Right kidney (tissue), 9 donors: ENCODE measurements at places on chromosomes 3 and 15.

DNA sequence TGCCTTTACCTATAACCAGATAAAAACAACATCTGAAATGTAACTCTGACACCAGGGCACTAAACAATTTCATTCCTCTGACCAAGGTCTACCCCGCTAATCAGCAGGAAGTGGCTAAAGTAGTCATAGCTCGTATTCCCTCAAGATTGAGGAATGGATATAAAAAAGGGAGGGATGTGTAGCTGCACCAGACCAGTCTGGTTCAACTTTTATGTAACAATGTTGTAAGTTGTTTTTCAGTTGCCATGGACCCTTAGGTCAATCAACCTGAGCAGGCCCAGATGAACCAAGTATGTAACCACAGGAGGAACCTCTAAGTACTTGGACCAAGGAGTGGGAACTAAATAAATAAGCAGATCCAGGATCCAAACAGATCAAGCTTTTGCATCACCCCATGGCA is 28.4 kb upstream of the IFT57 start:
- no peak for DNase-seq

- DNase-seq: no peak
Measured at GRCh38 chr15:65399997-65400396, 22.2 kb upstream of the IGDCC3 start.

- no peak for DNase-seq
Measured at GRCh38 chr3:105869861-105870755, 1.3 kb upstream of the CBLB start.

GRCh38 chr3:120634539-120634938 is 38.4 kb downstream of the NDUFB4 start:
- no peak for DNase-seq

DNA sequence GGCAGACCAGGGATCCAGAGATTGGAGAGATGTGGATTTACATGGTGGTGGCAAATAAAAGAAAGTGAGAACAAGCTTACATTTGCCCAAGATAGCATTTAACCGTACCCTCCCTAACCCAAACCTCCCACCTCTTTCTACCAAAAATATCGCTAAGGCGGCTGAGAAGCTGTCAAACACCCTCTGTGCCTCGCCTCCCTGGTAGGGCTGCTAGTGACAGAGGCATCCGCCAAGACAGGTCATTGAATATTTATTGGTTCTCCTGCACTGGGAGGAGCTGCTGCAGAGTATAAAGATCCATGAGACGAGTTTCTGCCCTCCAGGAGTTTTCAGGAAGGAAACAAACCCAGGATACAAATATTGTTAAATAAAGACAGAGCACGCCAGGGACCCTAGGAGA is 107.3 kb upstream of the TMC3 start:
- DNase-seq: no peak

- DNase-seq: no peak
Measured at GRCh38 chr3:102200126-102200525, 234.7 kb upstream of the ZPLD1 start.

- no peak for DNase-seq
Measured at GRCh38 chr15:55320238-55320550, 1.2 kb downstream of the PIGB start.

DNA sequence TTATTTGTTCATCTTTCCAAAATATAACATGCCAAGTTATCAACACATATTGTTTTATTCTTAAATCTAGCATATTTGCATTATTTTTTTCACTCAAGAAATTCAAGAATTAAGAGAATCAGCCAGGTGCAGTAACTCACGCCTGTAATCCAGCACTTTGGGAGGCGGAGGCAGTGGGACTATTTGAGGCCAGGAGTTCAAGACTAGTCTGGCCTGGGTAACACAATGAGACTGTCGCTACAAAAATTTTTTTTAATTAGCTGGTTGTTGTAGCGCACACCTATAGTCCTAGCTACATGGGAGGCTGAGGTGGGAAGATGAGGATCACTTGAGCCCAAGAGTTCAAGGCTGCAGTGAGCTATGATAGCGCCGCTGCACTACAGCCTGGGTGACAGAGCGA is 10.5 kb downstream of the DCUN1D1 start:
- DNase-seq: no peak

- no peak for DNase-seq
Measured at GRCh38 chr3:24154013-24154695, 209.1 kb downstream of the NR1D2 start.

GRCh38 chr15:69114331-69114928 is 46.0 kb upstream of the GLCE start:
- DNase-seq: peak; percentile 46

- no peak for DNase-seq
Measured at GRCh38 chr3:123168122-123168521, 33.6 kb upstream of the SEC22A start.

GRCh38 chr3:68089572-68090011 is 435.2 kb upstream of the SUCLG2 start:
- no peak for DNase-seq

GRCh38 chr3:139836698-139837464 is 98.1 kb upstream of the CLSTN2 start:
- no peak for DNase-seq

DNA sequence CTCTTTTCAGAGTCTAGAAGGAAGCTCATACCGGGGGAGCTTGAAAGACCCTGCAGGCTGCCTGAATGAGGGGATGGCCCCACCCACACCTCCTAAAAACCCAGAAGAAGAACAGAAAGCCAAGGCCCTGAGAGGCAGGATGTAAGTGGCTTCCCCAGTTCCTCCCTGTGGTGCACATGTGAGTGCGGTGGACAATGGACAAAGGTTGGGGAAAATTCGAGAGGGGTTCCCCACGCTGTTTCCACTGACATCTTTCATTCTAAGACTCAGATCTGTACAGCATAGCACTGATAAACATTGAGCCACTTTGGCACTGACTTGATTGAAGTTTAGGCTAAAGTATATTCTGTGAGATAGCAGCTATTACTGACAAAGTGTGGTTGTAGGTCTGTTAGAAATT is 79.5 kb upstream of the UMPS start:
- no peak for DNase-seq

GRCh38 chr3:32569540-32570420 is 878 bp downstream of the DYNC1LI1 start:
- DNase-seq: no peak

- no peak for DNase-seq
Measured at GRCh38 chr15:101242160-101242998, 9.5 kb downstream of the CHSY1 start.

DNA sequence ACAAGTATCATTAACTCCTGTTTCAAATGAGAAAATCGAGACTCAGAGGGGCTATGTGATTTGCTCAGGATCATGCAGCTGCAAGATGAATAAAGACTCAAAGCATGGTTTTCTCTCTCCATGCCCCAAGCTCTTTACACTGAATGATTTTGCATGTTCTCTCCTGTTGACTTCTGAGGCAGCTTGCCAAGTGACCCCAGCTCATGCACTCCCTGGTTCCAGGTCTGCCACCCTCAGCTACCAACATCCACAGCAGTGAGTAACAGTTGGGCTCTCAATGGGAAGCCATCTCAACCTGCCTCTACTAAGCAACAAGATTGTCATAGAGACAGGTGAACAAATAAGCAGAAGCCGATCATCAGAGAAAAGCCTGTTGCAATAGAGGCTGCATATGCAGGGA is 116.9 kb upstream of the GADL1 start:
- no peak for DNase-seq

DNA sequence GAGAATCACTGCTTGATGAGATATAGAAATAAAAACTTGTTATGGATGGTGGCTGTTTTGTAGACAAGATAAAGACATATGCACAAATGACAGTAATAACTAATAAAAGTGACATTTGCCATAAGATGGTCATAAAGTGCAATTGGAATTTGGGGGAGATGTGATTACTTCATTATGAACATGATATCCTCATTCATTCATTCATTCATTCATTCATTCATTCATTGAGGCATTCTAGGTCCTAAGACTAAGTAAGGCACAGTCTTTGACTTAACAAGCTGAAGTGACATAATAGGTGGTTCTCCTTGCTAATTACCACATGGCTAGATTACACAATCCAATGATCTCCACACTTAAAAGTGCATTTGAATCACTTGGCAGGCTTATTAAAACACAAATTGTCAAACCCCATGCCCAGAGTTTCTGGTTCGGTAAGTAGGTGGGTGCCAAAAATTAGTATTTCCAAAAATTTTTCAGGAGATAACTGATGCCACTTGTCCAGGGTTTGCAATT is 18.9 kb downstream of the RAP2B start:
- DNase-seq: no peak

GRCh38 chr15:34353627-34354026 is 10.5 kb downstream of the NUTM1 start:
- no peak for DNase-seq

- DNase-seq: no peak
Measured at GRCh38 chr15:67564021-67564967, 21.8 kb downstream of the MAP2K5 start.
